Fibroblast of lung (primary cell): ENCODE measurements at places on chromosomes 12 and 14. TPM values are rescaled to one million over a fixed set of nuclear protein-coding genes. Genes with fewer than 3 reads are reported as not detected.

The TAS2R9 gene
- polyA plus RNA-seq: not detected in 2 replicates

GRCh38 chr14:97539411-97539795 lies 742.2 kb downstream of the VRK1 start:
- no peak for DNase-seq

GRCh38 chr14:71563492-71564153 lies 368.6 kb upstream of the RGS6 start:
- no peak for DNase-seq

DNA sequence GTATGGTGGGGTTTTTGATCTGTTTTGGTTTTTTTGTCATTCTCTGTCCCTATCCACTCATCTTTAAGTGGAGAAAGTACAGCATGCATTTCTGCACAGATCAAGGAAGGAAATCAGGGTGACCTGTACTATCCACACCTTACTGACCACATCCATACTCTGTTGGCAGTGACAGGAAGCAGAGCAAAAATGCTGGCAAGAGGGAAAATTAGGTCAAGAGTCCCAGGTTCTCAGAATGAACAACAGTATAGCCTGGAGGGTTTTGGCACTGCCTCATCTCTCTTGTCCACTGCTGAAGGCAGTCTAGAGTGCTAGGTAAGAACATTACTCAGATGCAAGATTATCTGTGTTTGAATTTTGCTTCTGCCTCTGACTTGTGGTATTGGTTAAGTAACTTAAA lies 70.7 kb downstream of the TAOK3 start:
- no peak for DNase-seq

- peak; percentile 84 for DNase-seq
Observed at GRCh38 chr12:49967042-49967776, 5.5 kb downstream of the AQP5 start.

GRCh38 chr12:96606134-96606533 lies 116.8 kb downstream of the CFAP54 start:
- no peak for DNase-seq

GRCh38 chr14:69664265-69664664 lies 52.9 kb downstream of the SUSD6 start:
- no peak for DNase-seq

The ATP2A2 gene
- 203 and 216 TPM in 2 replicates for polyA plus RNA-seq

GRCh38 chr14:92728759-92729364 lies 19.6 kb downstream of the LGMN start:
- DNase-seq: peak; percentile 42

DNA sequence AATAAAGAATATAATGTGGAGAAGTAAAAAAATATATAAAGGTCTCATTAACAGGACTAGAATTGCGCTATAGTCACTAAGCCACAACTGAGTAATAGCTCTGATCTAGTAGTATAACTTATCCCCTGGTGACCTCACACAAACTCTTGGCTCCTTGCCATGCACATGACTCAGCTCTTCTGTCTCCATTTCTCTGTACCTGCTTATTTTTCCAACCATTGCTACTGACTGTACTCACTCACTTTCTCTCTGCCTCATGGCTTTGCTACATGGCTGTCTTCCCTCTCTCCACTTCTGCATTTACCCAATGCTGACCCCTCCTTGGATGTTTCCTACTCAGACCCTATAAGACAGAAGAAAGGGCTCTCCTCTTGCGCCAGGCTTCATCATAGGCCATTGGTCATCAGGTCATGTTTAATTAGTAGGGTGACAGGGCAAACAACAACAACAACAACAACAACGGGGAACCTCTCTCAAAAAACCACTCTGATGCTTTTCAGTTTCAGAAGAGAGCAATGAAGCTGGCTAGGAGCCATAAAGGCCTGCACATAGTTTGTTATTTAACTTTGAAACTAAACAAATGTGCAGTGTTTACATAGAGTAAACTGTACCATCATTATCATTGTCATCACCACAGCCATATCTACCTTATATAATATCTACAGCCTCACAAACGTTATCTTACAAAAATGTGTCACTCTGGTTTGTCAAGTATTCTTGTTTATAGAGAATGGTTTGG lies 25.6 kb upstream of the KRAS start:
- DNase-seq: peak; percentile 92

The KCNH3 gene
- polyA plus RNA-seq: 0.05 and 0.09 TPM in 2 replicates

DNA sequence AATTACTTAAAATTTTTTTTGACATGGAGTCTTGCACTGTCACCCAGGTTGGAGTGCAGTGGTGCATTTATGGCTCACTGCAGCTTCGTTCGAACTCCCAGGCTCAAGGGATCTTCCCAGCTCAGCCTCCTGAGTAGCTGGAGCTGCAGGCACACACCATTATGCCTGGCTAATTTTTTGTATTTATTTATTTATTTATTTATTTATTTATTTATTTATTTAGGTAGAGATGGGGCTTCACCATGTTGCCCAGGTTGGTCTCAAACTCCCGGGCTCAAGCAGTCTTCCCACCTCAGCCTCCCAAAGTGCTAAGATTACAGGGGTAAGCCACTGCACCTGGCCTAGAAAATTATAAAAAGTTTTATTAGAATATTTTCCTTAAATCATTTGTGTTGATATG lies 73.6 kb downstream of the DACT1 start:
- no peak for DNase-seq

GRCh38 chr14:88551094-88551870 lies 3.5 kb downstream of the PTPN21 start:
- DNase-seq: peak; percentile 82

DNA sequence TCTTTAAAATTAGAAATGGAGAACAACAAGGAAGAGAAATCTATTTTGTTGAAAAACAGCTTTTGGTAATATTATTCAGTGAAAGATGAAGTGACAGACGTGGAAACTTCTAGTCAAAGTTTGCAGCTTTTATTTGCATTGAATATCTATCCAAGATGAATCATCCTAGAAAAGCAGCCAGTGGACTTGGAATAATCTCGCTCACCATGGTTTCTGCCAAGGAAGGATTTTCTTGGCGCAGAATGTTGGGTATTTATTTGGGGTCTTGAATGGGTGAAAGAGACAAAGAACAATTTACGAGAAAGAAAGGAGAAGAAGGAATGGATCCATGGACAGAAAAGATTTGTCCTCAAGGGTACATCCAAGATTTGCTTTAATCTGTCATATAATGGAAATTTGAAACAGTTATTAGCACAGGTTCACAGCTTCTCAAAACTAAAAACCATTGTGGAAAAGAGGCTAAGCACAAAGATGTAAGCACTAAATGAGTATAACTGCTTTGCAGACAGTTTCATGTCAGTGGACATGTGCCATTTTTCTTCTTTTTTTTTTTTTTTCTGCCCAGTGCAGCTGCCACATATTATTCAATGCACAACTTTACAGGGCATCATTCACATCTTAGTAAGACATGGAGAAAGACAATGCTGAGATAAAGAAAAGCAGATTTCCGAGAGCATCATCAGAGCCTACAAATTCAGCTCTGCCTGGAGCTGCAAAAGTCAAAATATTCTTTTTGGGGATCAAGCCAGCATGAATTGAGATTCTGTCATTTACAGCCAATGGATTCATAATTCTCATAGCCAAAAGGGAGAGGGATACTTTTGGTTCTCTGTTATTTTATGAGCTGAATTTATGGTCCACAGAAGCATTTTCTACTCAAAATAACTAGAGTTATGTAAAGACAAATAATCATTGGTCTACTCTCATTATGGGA lies 333.7 kb downstream of the DAD1 start:
- DNase-seq: no peak

The TIMM9 gene
- 36.2 and 38.3 TPM in 2 replicates for polyA plus RNA-seq

DNA sequence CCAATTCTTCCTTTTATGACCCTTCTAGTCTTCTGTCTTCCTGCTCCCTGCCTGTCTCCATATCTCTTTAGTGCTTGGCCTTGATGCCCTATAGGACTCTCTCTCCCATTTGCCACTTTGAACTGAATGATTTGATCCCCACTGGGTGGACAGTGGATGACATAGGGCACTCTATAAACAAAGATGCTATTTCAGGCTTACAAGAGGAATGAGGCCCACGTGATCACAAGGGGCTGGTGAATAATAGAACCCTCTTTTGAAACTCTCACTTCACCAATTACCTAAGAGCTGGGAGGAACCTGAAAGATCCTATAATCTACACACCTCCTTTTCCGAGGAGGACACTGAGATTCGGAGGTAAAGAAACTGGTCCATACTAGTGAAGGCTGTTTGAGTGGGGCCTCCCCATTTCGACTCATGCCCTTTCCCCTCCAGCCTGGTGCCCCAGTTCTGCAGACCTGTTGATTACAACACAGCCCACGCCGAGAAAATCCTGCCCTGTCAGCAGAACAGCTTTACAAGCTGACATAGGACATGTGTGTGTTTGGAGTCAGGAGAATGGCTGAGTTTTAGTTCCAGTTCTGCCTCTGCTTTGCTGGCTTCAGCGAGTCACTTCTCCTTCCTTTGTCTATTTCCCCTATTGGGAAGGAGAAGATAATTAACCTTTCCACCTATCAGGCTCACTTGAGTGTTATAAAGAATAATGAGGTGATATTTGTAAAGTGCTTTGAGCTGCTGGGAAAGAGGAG lies 400.3 kb downstream of the ZFP36L1 start:
- no peak for DNase-seq

The OR4N2 gene
- polyA plus RNA-seq: not detected in 2 replicates

The HOXC12 gene
- polyA plus RNA-seq: not detected in 2 replicates

- DNase-seq: peak; percentile 55
Observed at GRCh38 chr14:50714450-50715073, 46.5 kb upstream of the SAV1 start.

- DNase-seq: no peak
Observed at GRCh38 chr12:84641940-84642545, 270.6 kb downstream of the SLC6A15 start.

The PIK3C2G gene
- not detected in 2 replicates for polyA plus RNA-seq

DNA sequence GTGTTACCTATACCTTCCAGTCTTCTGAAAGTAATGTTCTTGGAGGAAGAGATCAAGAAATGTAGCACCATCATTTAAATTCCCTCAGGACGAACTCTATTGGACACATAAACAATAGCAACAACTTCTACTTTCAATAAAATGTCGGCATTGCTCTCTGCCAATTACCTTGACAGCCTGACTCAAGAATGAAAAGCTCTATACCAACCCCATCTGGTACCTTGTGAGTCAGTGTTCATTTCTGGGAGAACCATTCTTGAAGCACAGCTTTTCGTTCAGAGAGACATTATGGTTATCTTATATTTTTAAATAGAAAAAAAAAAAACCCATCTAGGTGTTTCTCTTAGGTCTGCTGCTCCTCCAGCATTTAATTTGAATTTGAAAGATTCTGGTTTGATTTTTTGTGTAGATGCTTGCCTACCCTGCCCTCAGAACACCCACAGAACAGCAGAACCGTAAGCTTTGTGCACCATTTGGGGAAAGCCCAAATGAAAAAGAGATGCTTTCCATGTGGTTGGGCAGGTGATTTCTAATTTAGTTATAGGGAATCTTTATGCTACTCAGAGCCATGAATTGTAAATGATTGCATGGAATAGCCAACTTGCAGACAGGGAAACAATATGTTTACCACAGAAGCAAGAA lies 156.0 kb downstream of the SAMD4A start:
- DNase-seq: no peak

DNA sequence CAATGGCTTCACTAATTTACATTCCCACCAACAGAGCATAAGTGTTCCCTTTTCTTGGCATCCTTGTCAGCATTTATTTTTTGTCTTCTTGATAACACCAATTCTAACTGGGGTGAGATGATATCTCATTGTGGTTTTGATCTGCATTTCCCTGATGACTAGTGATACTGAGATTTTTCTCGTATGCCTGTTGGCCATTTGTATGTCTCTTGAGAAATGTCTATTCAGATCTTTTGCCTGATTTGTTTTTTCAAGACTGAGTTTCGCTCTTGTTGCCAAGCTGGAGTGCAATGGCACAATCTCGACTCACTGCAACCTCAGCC lies 4.7 kb upstream of the PLD4 start:
- DNase-seq: no peak

DNA sequence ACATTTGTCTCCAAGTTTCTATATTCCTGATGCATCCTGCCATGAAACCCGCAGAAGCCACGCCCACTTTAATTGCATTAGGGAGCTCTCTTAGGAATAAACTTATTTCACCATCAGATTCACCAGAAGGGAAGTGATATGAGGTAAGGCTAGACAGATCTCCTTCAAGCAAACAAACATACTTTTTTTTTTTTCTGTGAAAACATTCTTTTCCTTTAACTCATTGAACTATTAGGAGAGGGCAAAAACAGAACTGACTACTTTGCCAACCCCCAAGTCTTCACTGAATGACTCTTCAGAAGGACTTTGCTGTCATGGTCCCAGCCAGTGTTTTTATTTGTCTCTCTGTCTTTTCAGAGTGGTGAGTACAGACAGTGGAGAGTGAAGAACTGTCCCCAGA lies 48.4 kb downstream of the GTF2A1 start:
- no peak for DNase-seq

DNA sequence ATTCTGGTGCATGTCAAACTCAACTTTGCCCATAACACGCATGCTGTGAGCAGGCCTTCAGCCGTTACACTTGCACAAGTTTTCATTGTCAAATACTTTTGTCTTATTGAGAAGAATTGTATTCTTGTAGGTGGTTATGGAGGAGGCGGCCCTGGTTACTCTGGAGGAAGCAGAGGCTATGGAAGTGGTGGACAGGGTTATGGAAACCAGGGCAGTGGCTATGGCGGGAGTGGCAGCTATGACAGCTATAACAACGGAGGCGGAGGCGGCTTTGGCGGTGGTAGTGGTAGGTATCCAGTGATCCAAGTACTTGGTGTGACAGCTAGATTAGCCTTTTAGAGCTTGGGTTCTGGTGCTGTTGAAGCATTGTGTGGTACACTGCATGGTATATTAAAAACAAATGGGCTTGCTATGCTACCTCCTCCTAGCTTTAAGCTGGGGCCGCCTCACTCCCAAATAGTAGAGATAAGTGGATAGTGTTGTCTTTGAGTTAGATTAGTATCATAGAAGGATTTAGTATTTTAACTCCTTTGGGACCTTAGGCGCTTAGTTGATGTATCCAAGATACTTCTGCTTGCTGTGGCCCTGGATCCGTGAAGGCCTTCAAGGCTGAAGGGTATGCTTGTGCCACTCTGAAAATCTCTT lies 2.5 kb downstream of the HNRNPA1 start:
- DNase-seq: no peak

DNA sequence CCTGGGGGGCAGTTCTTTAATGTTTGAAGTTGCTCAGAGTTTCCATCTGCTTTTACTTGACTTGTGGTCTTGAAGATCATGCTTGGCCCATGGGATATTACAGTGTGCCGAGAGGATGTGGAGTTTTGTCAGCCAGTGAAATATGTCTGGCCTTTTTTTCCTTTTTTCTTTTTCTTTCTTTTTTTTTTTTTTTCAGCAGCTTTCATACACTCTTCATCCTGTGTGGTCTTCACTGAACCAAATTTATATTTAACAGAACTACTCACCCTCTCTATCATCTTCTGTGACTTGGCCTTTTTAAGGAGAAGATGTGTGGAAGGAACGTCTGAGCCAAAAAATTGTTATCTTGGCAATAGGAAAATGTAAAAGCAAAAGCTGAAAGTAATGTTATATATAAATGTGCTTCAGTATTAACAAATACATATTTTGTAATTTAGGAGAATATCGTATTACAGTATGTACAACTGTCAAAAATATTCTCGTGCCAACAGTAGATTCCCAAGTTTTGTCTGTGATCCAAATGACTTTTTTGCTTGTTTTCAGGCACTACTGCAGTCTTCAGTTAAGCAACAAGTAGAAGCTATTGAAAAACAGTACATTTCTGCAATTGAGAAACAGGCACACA lies 200.6 kb downstream of the CCDC91 start:
- peak; percentile 46 for DNase-seq

- DNase-seq: no peak
Observed at GRCh38 chr12:104741077-104741476, 217.0 kb downstream of the SLC41A2 start.
